ENCODE measurements at places on chromosomes 7 and 10.

GRCh38 chr10:26503911-26504310 is 65.8 kb downstream of the APBB1IP start:
- no peak for DNase-seq

- no peak for DNase-seq
These were observed 101.5 kb downstream of the CTTNBP2 start for GRCh38 chr7:117771756-117772155.

DNA sequence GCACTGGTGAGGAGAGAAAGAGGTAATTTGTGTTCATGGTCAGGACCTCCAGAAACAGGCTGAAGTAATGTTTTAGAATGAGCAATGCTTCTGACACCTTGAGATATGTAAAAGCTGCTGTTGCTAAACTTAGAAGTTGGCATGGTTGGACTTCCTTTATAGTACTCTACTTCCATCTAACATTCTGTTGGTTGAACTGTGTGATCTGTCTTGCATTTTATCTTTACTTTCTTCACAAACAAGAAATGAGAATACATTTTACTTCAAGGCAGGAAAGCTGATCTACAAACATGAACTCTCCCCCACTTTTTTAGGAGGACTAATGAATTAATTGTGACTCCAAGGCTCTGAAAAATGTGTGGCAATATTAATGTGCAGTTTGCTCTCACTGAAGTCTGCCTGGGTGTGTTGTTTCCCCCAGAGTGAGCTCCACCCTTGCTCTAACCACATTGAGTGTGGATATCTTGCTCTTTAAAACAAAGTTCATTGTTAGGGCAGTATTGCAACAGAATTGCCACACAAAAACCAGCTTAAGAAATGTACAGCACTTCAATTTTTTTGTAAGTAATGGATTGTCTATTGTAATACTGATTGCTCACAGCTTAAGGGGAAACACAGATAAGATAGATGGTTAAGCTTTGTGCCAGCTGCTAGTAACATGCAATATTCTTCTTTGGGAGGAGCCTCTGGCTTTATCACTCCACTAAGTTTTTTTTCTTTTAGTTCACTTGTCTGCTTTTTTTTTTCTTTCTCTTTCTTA is 69.0 kb downstream of the ADD3 start:
- DNase-seq, result no peak

GRCh38 chr10:126102636-126103035 is 206.3 kb downstream of the FANK1 start:
- no peak for DNase-seq

- no peak for DNase-seq
These were observed 220.7 kb upstream of the GLI3 start for GRCh38 chr7:42457663-42458062.

- no peak for DNase-seq
These were observed 29.3 kb downstream of the PPP1R17 start for GRCh38 chr7:31716355-31716754.

DNA sequence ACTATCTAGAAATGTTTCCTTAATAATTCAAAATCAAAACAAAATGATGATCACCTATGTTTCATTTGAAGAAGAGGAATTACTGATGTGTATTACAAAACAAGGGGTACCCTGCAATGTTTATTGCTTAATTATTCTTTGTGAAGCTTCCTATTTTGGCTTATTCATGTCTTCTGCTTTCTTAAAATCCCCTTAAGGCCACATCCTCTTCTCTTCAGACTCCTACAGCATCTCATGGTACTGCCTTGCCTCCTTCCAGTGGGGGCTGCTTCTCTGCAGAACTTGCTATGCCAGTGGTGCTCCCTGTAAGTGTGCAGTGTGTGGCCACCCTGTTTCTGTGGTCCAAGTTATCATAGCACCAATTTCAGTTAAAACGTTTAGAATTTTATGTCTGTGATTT is 35.0 kb downstream of the CCDC146 start:
- no peak for DNase-seq

GRCh38 chr10:86652361-86653202 is 1.8 kb upstream of the OPN4 start:
- DNase-seq, result peak; percentile 91

- DNase-seq, result no peak
These were observed 1178.0 kb downstream of the REEP3 start for GRCh38 chr10:64699244-64699643.

DNA sequence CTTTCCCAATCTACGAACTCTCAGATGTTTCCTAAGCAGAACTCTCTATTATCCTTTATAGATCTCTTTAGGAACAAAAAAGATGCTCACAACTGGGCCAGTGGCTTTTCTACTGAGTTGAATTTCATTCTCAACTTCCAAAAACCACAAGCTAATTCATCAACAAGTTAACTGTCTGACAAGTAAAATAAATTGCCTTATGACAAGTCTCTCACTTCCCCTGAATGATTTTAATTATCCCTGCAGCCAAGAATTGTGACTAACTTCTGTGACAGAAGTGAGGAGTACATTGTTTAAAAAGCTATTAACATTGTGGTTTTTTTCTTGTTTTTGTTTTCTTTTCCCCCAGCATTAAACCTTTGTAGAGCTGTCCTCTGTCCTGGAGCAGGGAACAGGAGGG is 343.1 kb downstream of the HPSE2 start:
- no peak for DNase-seq

- DNase-seq, result peak; percentile 55
These were observed 72.6 kb upstream of the PDLIM1 start for GRCh38 chr10:95363303-95363912.

DNA sequence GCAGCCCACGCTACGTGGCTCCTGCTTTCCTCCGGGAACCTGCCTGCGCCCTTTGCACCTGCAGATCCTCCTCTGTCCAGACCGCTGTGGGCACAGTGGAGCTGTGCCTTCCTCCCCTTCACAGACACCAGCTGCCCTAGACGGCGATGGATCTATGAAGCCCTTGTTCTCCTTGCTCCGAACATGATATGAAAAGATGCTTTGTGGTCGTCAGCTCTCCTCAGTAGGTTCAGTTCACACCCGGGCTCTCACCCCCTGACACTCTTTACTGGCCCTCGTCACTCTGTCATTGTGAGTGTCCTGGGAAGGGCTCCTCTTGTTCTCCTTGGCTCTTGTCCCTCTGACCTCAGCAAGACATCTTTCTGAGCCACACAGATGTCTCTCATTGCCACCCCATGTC is 4.2 kb downstream of the ZNF488 start:
- no peak for DNase-seq

DNA sequence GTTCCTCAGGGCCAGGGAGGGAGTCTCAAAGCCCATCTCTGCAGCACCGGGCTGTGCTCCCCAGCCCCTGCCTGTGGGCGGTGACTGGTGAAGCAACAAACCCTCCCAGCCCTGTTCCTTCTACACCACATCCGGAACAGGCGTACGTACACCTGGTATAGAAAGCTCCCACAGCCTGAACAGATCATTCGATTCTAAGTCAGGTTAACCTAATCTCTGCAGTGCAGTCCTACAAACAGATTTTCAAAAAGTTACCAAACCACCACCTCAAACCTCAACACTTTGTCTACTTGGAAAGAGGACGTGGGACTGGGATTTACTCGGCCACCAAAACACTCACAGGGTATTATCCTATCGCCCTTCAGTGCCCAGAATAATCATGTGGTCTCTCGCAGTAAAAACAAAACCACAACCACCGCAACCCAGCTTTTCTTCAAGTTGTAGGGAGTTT is 238.4 kb downstream of the DIP2C start:
- no peak for DNase-seq

GRCh38 chr10:86962136-86962980 is 4.0 kb downstream of the SNCG start:
- DNase-seq, result no peak

GRCh38 chr7:46279290-46279689 is 358.2 kb upstream of the IGFBP3 start:
- DNase-seq, result no peak

DNA sequence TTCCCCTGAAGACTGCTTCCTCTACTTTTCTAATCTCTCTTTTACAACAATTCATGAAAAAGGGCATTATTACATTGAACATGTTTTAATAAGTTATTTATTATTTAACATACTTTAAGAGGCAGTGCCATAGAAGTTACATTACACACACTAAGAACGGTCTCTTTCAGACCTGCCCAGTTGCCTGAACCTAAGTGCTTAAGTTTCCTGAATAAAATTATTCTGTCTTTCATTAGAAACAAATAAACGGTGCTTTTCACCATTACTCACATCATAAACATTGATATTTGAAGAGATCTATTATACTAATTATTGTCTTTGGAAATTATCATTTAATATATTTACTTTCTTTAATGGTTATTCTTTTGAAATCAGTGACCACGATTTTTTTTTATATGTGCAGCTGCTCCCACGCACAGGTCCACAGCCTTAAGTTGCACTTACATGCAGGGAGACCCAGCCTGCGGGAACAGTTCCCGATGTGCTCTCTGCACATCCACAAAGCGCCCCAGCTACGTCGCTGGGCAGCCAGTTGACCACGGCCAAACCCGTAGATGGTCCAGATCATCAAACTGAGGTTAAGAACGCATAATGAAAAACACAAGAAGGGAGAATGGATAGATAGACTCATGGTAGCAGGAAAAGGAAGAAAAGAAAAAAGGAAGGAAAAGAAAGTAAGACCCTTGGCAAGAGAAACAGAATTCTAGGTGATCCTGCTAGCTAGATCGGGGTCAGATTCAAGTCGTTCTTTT is 437.0 kb upstream of the MGMT start:
- no peak for DNase-seq

DNA sequence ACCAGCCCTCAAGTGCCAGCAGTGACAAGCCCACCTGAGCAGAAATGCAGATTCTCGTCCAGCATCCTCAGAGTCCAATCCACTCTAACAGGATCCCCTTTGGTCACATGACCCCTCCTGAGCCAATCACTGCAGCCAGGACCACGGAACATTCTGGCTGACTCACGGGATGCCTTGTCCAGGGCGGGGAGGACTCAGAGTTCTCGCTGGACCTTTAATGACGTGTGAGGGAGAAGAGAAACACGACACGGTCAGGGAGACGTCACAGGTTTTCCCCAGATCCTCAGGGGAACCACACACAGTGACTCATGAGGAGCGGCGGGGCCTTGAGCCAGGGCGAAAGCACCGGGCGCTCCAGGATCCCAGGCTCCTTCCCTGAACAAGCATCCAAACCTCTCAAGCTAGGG is 155.7 kb downstream of the PTPRN2 start:
- DNase-seq, result no peak

DNA sequence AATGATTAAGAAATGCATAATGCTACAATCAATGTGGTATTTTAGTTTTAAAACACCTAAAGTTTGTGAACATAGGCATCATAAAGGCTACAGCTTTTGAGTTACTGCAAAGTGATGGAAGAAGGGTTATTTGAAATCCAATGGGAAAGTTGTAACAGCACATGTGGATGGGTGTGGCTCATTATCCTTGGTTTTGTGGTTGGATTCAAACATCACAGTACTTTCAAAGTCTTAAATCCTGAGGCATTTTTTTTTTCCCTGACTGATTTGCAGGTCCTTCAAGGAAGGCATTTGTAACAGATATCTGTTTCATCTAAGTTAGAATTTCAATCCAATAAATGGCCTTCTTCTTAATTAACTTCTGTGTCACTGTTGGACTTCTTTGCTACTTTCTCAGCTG is 9.8 kb upstream of the SHTN1 start:
- DNase-seq, result no peak

- no peak for DNase-seq
These were observed 68.0 kb downstream of the EXOC4 start for GRCh38 chr7:133320891-133321290.

DNA sequence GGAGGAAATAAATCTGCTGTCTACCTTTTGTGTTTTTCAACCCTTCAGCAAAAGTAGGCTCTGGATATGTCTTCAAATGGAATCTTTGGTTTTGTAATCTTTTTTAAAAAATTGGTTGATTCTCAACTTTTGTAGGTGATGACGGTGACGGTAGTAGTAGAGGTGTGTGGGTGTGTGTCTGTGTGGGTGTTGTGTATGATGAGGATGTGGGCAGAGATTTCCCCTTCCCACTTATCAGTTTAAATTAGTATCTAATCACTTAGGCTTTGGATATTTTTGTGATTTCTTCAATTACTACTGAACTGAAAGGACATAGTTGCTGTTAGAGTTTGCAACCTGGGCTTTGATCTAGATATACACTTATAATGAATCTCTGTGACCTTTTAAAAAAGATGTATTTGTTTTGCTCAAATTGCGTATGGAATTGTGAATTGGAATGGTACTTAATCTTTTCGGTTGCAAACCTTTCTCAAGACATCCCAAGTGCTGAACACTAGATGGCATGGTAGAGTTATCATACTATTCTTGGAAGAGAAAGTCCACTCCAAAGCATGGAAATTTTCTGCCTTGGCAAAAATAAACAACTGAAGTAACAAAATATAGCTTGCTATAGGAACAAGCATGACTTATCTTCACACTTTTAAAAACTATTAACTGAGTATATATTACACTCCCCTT is 51.9 kb upstream of the A1CF start:
- no peak for DNase-seq

DNA sequence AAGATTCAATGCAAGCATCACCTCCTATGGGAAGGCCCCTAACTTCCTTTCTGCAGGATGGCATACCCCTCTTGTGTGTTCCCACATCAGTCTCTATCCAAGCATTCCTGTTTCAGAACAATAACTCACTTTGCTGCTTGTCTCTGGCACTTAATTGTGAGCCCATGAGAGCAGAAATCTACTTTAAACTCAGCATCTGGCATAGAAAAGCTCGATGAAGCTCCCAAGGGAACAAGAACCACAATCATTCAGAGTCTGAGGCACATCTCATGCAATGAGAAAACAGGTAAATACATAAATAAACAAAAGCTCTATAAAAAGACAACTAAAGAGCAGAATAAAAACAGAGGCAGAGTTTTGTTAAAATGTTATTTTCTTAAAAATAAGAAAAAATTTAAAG is 66.2 kb downstream of the VPS41 start:
- no peak for DNase-seq

DNA sequence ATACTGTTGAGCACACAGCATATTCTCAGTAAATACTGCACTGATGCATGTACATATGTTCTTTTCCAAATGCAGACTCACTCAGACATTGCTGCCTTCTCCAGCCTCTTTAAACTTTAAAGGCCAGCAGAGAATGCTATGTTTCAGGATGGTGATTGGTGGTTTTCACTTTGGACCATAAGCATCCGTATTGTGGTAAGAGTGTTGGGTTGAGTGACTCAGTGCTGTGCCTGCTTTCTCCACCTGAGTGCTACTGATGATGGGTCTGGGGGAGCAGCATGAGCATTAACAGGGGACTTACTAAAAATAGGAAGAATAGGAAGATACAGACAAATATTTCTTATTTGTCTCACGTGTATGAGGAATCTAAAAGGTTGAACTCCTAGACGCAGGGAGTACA is 56.3 kb upstream of the ZNF92 start:
- DNase-seq, result no peak

GRCh38 chr10:103067484-103067883 is 125.6 kb downstream of the NT5C2 start:
- no peak for DNase-seq

All from NCI-H1092 (cell line).